ENCODE measurements at places on chromosomes 5 and 9. TPM values are rescaled to one million over a fixed set of nuclear protein-coding genes. Genes with fewer than 3 reads are reported as not detected.

GRCh38 chr9:81754245-81754644, 64.9 kb upstream of the TLE1 start:
- H3K4me1 ChIP-seq, result peaks cover 8% of the 10 kb centered on the region
- peaks cover 5% of the 10 kb centered on the region for H3K27me3 ChIP-seq
- DNase-seq, result no peak
- no peaks in the 10 kb centered on the region for H3K36me3 ChIP-seq

GRCh38 chr5:109230369-109230768, 179.4 kb downstream of the PJA2 start:
- no peak overlapping the region for H3K27ac ChIP-seq
- DNase-seq, result no peak
- H3K4me3 ChIP-seq, result no peak overlapping the region
- H3K36me3 ChIP-seq, result no peaks in the 10 kb centered on the region
- H3K4me1 ChIP-seq, result no peaks in the 10 kb centered on the region

DNA sequence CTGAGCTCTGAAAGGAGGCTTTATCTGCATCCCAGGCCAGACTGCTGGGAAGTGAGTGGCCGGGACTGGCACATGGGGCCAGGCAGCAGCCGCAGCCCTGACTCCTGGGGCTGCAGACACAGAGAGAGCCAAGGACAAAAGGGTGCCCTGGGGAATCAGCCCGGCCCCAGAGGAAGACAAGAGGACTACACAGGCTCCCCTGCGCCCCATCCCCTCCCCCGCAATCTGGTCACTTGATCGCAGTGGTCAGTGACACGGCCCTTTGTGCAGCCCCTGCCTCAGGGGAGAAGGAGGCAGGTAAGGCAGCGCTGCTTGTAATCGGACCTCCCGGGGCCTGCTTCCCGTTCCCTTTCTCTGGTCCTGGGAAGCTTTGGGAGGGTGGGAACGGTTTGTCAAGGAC, 55.5 kb upstream of the FUBP3 start:
- no peaks in the 10 kb centered on the region for H3K36me3 ChIP-seq
- H3K27ac ChIP-seq, result peak overlapping the region; percentile 61
- H3K4me3 ChIP-seq, result no peak overlapping the region
- H3K27me3 ChIP-seq, result no peaks in the 10 kb centered on the region
- peak; percentile 75 for DNase-seq
- no peaks in the 10 kb centered on the region for H3K4me1 ChIP-seq

DNA sequence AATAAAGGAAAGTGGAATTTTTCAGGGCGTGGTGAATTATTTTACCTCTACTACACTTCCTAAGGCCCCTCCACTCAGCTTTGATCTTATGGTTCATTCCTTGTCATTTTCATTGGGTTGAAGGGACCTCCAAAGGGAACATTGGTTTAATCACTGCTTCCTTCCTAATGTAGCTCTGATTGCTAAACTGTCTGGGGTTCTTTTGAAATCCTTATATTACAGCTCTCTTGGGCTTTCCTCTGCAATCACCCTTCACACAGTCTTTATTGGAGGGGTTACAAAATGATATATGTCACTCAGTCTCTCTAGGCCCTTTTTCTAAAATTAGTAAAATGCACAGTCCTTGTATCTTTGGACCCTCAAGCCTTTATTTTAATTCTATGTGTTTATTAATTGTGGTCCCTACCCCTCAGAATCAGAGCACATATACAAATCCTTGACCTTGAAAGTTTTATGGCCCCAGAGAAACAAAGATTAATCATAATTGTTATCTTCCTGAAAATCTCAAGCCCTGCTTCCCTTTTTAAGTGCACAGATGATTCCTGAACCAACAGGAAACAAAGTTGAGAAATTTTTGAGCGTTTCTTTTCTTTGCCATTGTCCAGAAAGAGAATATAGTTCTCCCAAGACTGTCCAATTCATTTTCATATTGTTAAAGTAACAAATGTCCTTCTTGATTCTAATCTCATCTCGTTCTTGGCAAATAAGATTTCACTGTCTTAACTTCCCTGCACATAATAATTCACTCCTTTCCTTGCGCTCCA, 330.0 kb downstream of the ARRDC3 start:
- H3K36me3 ChIP-seq, result no peaks in the 10 kb centered on the region
- H3K27ac ChIP-seq, result no peak overlapping the region
- H3K4me1 ChIP-seq, result no peaks in the 10 kb centered on the region
- no peak for DNase-seq
- no peak overlapping the region for H3K4me3 ChIP-seq

- no peaks in the 10 kb centered on the region for H3K4me1 ChIP-seq
- H3K27me3 ChIP-seq, result no peaks in the 10 kb centered on the region
- H3K4me3 ChIP-seq, result no peak overlapping the region
- no peak for DNase-seq
- H3K27ac ChIP-seq, result no peak overlapping the region
- no peaks in the 10 kb centered on the region for H3K36me3 ChIP-seq
Measured at GRCh38 chr5:164132358-164132757, 626.9 kb downstream of the MAT2B start.

- H3K4me1 ChIP-seq, result peaks cover 7% of the 10 kb centered on the region
- no peak overlapping the region for H3K27ac ChIP-seq
- DNase-seq, result no peak
- H3K36me3 ChIP-seq, result no peaks in the 10 kb centered on the region
- no peak overlapping the region for H3K4me3 ChIP-seq
Measured at GRCh38 chr5:108232805-108233204, 149.1 kb downstream of the FBXL17 start.

GRCh38 chr5:163563112-163563511, 57.7 kb downstream of the MAT2B start:
- H3K27me3 ChIP-seq, result peaks cover 33% of the 10 kb centered on the region
- no peak for DNase-seq
- H3K4me3 ChIP-seq, result no peak overlapping the region
- H3K4me1 ChIP-seq, result peaks cover 3% of the 10 kb centered on the region
- H3K36me3 ChIP-seq, result no peaks in the 10 kb centered on the region

TNFAIP8 gene
- 29.6 TPM for total RNA-seq

PLAC8L1 gene
- 0.52 TPM for total RNA-seq

CD274 gene
- 1.0 TPM for total RNA-seq

OR1J2 gene
- total RNA-seq, result not detected
